ENCODE measurements at places on chromosomes 1 and 21. TPM values are rescaled to one million over a fixed set of nuclear protein-coding genes. Genes with fewer than 3 reads are reported as not detected.

DNA sequence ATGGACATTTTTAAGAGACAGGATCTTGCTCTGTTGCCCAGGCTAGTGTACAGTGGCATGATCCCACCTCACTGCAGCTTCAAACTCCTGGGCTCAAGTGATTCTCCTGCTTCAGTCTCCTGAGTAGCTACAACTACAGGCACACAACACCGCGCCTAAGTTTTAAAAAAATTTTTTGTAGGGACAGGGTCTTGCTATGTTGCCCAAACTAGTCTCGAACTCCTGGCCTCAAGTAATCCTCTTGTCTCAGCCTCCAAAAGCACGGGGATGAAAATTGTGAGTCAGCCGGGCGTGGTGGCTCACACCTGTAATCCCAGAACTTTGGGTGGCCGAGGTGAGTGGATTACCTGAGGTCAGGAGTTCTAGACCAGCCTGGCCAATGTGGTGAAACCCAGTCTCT is 20.4 kb downstream of the MYSM1 start:
- DNase-seq: no peak

DNA sequence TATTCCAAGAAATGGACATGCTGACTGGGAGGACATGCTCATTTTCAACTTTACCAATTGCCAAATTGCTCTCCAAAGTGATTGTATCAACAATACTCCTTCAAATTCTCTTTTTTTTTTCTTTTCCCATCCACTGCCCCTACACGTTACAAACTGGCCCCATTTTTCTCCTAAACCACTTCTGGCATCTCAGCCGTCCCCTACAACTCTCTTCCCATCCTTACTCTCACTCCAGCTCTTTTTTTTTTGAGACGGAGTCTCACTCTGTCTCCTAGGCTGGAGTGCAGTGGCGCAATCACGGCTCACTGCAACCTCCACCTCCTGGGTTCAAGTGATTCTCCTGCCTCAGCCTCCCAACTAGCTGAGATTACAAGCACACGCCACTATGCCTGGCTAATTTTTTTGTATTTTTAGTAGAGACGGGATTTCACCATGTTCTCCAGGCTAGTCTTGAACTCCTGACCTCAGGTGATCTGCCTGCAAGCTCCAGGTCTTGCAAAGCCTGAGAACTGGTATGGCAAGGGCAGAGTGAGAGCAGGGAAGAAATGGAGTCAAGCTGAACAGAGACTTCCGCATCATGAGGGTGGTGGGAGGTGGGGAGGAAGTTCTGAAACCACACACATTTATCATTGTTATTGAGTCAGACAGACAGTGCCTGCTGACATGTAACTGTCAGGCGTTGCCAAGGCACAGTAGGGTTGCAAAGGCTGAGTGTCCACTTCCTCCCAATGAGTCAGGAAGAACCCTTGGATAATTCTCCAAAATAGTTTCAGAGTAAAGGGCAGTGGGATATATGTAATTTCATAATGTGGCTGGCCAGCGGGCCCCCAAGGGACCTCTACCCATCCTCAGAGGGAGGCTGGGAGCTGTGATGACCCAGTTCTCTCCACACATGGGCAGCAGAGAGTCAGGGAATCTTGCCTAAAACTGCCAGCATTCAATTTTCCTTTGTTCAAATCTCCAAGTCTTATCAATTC is 17.4 kb downstream of the CELA3A start:
- DNase-seq: peak; percentile 79

DNA sequence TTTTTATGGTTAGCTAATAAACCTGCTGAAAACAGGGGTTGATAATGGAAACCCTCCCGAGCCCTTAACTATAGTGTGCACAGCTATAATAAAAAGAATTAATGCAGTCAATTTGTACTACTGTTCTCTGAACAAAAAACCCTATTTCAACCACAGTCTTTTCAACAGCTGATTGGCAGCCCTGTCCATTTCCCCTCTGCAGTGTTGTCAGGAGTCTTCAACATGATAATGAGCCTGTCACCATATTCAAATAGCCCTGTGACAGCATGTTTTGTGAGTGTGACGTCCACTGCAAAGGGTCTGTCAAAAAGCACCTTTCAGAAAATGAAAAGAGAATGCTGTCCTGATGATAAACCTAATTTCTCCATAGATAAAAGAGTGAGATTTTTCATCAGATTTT is 92.7 kb downstream of the ESRRG start:
- DNase-seq: no peak

- DNase-seq: no peak
Measured at GRCh38 chr21:44000360-44000759, 11.7 kb upstream of the TRAPPC10 start.

GRCh38 chr21:18155508-18156193 is 89.0 kb upstream of the CHODL start:
- DNase-seq: no peak

DNA sequence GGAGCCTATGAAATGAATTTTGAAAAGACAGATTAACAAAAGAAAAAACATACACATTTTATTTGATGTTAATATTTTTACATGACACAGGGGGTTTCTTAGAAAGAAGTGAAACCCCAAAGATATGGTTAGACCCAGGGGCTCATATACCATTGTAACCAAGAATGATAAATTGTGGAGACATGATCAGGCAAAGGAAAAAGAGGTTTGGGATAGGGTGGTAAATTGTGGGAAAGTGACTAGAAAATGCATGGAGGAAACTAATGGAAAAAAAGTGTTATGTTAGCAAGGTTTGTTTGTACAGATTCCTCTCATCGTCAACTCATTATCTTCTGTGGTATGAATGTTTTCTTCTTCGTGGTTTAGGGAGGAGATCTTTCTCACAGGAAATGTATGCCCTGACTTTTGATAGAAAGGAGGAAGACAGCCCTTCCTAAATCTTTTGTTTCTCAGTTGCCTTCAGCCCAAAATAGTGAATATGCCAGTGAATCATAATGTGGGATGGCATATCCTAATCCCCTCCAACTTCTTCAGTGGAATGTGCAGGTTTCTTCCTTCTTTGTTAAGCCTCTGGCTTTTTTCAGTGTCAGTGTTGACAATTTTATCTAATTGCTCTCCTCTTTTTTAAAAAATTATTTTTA is 140.4 kb upstream of the UBE2U start:
- no peak for DNase-seq

DNA sequence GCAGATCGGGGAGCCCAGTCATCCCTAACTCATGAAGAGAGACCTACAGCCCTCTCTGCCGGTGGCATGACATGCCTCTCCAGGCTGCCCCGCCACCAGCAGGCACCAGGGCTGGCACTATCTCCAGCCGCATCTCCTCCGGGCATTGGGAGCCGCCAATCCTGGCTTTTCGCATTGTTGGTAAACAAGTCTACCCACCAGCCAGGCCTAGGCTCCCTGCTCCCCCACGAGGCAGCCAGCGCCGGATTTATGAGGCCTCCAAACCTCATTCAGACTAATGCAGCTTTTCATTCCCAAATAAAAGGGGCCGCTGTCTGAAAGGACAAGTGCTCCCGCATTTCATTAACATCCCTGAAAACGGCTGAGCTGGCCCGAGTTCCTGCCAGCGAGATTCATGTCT is 3.4 kb upstream of the GRIK3 start:
- DNase-seq: no peak

DNA sequence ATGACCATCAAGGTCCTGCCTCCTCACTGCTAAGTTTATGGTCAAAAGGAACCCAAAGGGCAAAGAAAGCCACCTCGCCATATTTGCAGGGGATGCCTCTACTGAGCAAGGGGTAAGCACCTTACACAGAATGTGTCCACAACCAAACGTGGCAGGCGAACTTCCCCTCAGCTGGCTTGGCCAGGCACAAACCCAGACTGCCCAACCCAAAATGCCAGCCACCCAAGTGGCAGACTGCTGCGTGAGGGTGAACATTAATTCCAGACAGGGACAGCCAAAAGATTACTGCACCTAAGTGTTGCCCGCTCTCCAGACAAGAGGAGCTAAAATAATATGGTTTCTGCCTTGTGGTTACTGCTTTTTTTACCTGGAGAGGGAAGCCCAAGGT is 16.0 kb downstream of the ZNF697 start:
- DNase-seq: no peak

- no peak for DNase-seq
Measured at GRCh38 chr1:154272999-154273563, 652 bp downstream of the HAX1 start.

- DNase-seq: no peak
Measured at GRCh38 chr1:181111559-181111958, 23.1 kb downstream of the IER5 start.

- no peak for DNase-seq
Measured at GRCh38 chr1:70459496-70460225, 48.6 kb downstream of the CTH start.

- no peak for DNase-seq
Measured at GRCh38 chr1:200411406-200412257, 1.8 kb upstream of the ZNF281 start.

- DNase-seq: no peak
Measured at GRCh38 chr21:17578876-17579275, 33.8 kb downstream of the BTG3 start.

GRCh38 chr1:205522692-205523091 is 18.2 kb downstream of the CDK18 start:
- no peak for DNase-seq

GRCh38 chr1:42141978-42142377 is 11.2 kb upstream of the GUCA2B start:
- DNase-seq: no peak

NUDT17 gene
- total RNA-seq: 2.7 TPM

RBM11 gene
- 1.6 TPM for total RNA-seq

OR2T35 gene
- total RNA-seq: not detected

SEMA4A gene
- total RNA-seq: 37.8 TPM

Data from activated CD4-positive, alpha-beta T cell treated with anti-CD3 and anti-CD28 coated beads, Interleukin-2, amount 10 ng/mL, durations not matched to agents 7 days and 5 days (primary cell).